ENCODE measurements at places on chromosomes 6 and 20.

GRCh38 chr6:117387454-117387974 lies 38.2 kb downstream of the ROS1 start:
- DNase-seq, result no peak

- no peak for DNase-seq
Measured at GRCh38 chr20:13650474-13650873, 11.7 kb upstream of the TASP1 start.

- no peak for DNase-seq
Measured at GRCh38 chr6:13435477-13436246, 51.7 kb downstream of the GFOD1 start.

DNA sequence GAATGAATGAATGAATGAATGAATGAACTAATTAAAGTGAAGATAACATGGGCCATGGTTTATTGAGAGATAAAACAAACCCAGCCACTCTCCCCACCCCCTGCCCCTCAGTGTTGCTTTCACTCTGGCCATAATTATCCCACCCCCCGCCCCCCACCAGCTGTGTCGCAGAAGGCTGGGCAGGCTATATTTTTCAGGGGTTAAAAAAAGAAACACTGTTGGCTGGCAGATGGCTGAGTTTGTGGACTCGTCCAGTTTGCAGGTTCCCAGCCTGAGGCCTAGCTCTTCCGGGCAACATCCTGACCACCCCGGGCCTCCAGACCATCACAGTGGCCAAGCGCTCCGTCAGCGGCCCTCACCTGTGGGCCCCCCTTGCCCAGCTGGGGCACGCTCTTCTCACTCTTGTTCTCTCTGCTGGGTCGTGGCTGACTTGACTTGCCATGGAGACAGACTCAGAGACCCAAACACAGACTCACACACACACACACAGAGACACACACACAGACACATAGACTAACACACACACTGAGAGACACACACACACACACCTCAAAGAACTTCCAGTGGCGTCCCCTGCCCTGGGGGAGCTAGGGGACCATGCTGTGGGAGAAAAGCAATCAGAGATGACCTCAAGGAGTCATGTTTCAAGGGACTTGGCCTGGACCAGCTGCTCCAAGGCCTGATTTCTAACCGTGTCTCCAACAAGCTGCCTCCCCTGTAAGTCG lies 2.2 kb upstream of the GRM4 start:
- no peak for DNase-seq

GRCh38 chr6:89471287-89471867 lies 38.4 kb downstream of the ANKRD6 start:
- DNase-seq, result no peak

DNA sequence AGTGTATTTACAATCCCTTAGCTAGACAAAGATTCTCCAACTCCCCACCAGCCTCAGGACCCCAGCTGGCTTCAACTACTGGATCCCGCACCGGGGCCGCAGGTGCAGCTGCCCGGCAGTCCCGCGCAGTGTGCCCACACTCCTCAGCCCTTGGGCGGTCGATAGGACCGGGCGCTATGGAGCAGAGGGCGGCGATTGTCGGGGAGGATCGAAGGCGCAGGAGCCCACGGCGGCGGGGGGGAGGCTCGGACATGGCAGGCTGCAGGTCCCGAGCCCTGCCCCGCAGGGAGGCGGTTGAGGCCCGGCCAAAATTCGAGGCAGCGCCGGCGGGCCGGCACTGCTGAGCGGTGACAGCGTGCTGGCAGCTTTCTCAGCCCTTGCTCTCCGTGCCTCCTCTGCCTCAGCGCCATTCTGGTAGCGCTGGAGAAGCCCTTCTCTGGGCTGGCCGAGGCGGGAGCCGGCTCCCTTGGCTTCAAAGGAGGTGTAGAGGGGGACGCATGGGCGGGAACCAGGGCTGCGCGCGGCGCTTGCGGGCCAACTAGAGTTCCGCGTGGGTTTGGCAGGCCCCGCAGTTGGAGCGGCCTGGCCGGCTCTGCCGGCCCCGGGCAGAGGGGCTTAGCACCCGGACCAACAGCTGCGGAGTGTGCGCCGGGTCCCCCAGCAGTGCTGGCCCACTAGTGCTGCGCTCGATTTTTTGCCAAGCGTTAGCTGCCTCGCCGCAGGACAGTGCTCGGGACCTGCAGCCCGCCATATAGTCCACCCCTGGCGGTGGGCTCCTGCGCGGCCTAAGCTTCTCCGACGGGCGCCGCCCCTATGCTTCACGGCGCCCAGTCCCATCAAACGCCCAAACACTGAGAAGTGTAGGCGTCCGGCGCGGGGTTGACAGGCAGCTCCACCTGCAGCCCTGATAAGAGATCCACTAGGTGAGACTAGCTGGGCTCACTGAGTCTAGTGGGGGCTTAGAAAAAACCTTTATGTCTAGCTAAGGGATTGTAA lies 32.4 kb upstream of the KIF13A start:
- no peak for DNase-seq

DNA sequence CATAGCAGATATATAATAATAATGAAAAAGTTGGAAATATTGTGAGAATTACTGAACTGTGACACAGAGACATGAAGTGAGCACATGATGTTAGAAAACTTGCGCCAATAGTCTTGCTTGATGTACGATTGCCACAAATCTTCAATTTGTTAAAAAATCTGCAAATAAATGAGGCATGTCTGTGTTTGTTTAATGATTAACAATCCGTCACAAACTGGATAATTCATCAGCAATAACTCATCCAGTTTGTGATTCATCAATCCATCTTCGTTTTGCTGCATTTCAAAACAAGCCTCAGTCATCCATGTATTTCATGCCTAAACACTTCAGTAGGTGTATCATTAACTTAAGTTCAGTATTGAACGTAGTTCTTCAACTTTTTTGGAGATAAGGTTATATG lies 25.5 kb upstream of the SMIM26 start:
- DNase-seq, result no peak

DNA sequence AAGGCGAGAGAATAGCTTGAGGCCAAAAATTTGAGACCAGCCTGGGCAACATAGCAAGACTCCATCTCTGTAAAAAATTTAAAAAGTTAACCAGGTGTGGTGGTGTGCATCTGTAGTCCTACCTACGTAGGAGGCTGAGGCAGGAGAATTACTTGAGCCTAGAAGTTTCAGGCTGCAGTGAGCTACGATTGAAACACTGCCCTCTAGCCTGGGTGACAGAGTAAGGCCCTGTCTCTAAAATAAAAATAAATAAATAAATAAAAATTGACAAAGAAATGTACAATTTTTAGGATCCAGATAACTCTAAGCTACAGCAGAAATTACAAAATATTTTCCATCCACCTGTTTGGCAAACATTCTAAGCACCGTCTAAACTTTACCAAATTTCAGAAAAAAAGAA lies 941.0 kb upstream of the ADGRB3 start:
- DNase-seq, result no peak

DNA sequence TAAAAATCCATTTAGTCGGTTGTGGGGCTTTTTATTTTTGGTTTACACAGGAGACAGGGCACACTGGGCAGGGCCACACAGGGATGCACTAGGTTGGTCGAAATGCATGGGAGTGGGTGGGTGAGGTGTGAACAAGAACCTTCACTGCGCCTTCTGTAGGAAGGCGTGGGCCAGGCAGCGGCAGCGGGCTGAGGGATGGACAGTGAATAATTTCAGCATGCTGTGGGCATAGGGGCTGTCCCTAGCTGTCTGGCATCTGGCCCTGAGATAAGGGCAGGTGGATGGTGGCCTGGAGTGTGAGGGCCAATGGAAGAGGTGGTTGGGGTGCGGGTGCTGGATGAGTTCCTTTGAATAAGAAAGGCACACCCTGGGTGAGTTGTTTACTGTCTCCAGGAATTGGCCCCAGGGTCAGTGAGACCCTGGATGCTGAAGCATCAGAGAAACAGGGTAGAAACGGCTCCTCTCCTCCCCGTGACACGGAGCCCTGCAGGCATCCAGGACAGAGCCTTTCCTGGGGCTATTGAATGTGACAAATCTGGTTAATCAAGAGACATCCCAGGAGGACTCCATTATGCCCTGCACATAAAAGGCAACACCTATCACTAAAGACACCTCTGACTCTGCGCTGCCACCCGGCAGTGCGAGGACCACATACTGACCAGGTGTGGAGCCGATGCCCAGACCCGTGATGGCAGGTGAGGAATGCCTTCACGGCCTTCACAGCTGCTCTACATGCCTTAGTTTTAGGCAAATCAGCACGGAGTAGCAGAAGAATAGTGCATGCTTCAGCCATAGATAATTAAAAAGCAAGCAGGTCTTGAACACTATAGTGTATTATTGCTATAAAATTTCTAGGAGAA lies 123.0 kb upstream of the SNX9 start:
- no peak for DNase-seq

DNA sequence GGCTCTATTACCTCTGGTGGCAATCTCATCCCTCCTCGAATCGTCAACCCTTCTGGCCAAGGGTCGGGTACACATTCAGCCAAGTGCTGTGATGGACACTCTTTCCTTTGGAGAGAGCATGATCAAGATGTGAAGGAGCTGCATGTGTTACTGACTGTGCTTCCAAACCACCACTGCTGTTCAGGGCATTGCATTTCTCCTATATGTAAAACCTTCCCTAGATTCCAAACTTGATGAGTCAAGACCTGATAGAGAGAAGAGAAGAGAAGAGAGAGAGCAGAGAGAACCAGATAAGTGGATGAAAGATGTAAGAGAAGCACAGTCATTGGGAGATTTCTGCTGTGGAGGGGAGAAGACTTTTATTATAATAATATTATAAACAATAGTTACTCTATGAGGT lies 162.2 kb downstream of the KCNQ5 start:
- peak; percentile 72 for DNase-seq

DNA sequence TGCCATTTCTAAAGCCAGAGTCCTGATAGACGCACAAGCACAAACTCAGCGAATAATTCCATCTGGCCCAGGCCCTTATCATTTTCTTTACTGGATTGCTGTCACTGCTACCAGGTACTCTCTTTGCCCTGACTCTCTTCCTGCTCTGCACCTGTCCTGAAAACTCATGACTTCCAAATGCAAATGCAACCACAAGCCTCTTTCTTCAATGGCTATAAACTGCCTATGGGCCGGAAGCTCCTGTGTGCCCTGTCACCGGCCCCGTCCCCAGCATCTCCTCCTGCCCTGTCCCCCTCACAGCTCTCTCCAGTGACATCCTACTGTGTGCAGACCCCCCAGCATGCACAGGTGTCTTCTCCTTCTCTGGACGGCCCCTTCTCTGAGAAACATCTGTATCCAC lies 302.6 kb downstream of the GMDS start:
- no peak for DNase-seq

- DNase-seq, result peak; percentile 72
Measured at GRCh38 chr6:97497713-97498331, 214.8 kb upstream of the MMS22L start.

DNA sequence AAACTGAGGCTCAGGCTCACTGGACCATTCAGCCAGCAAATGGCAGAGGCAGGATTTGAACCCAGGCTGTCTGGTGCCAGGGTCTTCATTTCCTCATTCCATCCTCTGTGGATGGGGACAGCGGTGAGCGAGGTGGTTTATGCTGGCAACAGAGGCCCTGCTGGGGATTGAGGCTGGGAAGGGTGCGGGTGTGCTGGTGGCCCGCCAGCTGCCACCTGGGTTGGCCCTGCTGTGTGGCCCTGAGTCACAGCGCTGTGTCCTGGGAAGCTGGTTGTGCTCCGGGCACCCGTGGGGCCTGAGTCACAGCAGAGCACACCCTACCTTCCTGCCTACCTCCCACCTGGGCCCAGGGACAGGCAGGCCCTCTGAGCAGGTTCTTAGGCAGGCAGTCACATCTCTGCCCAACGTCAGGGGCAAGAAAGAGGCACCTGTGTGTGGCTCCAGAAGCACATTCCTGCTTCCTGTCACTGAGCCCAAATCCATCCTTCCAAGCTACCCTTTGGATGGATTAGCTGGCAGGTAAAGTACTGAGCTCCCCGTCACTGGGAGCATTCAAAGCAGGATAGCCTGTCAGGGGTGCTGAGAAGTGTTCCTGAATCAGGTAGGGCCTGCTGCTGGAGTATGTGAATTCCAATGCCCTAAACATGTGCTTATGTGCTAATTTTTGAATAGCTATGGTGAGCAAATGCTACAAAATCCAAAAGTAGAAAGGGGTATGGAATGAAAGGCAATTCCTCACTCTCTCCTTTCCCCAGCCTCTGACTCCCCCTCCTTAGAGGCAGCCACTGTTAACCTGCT lies 53.9 kb downstream of the CEBPB start:
- DNase-seq, result no peak

DNA sequence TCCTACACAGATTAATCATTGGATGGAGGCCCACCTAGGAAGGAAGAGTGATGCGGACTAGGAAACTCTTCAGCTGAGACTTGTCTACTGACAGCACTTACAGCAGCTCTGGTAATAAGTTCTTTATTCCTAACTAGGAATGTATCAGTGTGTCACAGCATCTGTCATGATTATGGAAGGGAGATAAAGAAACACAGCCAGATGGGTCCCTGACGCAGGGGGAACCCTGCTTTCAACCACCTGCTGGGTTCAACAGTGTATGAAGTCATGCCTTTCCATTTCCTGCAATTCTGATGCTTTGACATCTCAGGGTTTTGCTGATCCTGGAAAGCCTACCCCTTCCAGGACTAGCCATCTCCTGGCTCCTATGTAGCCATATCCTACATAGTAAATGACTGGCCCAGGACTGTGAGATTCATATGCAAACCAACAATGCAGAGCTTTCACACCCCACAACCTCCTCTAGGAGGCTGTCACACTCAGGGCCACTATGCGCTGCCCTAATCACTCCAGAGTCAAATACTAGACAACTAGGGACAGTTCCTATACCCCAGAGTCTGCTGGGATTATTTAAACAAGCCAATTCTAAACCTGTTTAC lies 29.0 kb upstream of the MANEA start:
- no peak for DNase-seq

GRCh38 chr6:143295932-143296331 lies 154.6 kb downstream of the ADAT2 start:
- DNase-seq, result no peak

GRCh38 chr6:103335412-103335811 lies 1524.3 kb downstream of the HACE1 start:
- no peak for DNase-seq

GRCh38 chr20:18477218-18477617 lies 10.0 kb downstream of the POLR3F start:
- DNase-seq, result no peak

DNA sequence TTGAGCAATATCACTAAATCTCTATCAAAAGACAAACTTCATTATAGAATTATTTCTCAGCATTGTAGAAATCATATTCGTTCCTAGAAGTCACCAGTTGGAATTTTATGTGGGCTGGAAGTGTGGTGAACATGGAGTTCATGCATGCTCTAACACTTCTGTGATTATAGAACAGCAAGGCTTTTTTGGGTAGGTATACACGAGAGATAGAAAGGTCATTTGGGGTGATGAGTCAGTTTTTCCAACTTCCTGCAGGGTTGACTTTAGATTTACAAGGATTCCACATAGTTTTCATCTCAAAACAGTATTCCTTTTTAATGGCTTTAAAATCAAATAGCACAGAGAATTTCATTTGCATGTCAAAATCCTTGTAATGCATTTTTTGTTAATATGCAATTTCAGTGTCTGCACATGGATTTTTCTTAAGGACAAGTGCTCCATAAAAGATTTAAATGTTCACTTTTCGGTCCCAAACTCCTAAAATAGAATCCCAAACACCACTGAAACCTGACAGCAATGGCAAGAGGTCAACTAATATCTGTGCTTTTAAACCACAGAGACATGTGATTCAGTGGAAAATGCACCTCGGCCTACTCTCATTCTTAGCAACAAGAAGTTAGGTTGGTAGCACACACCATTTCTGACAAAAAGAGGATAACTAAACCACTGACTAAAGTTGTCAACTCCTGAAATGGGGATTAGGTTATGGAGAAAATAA lies 211.0 kb downstream of the MOXD1 start:
- DNase-seq, result peak; percentile 74
